ENCODE measurements at places on chromosomes 4 and X.

GRCh38 chr4:90198086-90198847, 71.1 kb downstream of the CCSER1 start:
- DNase-seq = no peak

DNA sequence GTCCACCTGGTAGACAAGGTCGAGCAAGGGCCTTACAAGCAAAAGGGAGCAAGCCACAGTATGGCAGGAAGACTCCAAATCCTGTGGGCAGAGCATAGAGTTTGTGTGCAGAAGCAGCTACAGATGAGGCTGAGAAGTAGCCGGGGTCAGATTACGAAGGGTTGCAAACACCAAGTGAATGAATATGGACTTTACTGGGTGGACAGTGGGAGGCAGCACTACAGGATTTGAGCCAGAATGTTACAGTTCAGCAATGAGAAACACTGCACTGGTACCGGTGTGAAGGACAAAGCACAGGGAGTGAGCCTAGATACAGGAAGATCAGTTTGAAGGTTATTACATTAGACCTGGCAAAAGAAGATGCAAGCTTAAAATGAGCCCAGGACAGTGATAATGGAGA, 46.1 kb upstream of the HOPX start:
- DNase-seq = no peak

- no peak for DNase-seq
Measured at GRCh38 chrX:13933352-13933751, 96.3 kb downstream of the GEMIN8 start.

DNA sequence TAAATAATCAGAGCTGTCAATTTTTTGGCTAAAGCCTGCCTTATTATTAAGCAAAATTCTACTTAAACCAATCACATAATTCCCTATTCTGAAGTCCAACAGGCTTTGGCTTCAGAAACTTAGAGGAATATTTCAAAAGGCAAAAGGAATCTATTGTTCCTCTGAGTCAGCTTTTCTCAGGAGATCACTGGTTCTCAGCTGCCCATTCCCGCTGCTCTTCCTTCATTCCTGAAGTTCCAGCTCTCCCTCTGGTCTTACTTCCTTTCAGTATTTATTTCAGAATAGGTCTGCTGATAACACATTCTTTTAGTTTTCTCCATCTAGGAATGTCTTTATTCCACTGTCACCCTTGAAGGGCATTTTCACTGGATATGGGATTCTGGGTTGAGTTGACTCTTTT, 133.7 kb downstream of the SOWAHB start:
- DNase-seq = no peak

DNA sequence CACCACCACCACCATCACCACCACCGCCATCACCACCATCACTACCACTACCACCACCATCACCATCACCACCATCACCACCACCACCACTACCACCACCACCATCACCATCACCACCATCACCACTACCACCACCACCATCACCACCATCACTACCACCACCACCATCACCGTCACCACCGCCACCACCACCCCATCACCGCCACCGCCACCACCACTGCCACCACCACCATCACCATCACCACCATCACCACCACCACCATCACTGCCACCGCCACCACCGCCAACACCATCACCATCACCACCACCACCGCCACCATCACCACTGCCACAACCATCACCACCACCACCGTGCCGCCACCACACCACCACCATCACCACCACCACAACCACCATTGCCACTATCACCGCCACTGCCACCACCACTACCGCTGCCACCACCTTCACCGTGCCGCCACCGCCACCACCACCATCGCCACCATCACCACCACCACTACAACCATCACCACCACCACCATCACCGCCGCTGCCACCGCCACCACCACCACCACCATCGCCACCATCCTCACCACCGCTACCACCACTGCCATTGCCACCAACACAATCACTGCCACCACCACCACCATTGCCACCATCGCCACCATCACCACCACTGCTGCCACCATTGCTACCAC, 1511.3 kb upstream of the AGA start:
- DNase-seq = no peak

GRCh38 chr4:86184901-86185285, 175.0 kb downstream of the MAPK10 start:
- DNase-seq = no peak

- no peak for DNase-seq
Measured at GRCh38 chrX:110012818-110013485, 10.0 kb downstream of the TMEM164 start.

DNA sequence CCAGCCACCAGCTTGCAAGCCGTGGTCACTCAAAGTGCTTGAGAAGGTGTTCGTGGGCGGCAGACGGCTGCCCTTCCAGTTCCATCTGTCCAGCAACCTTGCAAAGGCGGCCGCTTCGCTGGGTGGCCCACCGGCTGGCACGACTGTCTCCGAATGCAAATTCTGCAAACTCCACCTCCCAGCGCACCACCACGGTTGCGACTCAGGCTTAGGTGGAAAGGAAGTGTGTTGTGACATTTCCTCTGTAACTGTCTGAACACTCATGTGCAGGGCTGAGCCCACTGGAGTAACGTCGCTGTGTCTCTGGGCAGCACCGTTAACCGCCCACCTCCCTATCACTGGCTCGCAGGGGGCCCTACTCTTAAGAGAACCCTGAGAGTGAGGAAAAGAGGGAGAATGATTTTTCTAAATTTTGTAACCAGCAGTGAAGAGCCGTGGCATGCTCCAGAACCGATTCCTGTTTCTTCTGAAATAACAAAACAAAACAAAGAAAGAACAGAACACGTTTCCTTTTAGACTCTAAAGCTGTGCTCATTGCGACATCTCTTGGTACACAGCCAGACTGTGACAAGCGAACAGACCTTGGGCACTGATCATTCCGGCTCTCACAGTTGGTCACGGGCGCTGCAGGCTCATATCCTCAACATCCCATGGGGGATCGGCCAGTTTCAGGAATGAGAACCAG, at the start of gene P2RY8:
Gene P2RY8 (minus strand): TSS at position 155 of the 685 bp plus-strand sequence. CDS start 70,627 bp downstream, outside the sequence.
- DNase-seq = peak; percentile 58

Data from stimulated activated naive CD4-positive, alpha-beta T cell (primary cell).